ENCODE measurements at places on chromosomes 3 and 15.
A peak's percentile ranks its signal among the peaks of the same experiment; 100 is the strongest.

GRCh38 chr15:72205896-72206676 lies 8.5 kb upstream of the GRAMD2A start:
- no peak for DNase-seq

- DNase-seq = peak; percentile 18
These were observed 727.1 kb upstream of the NAALADL2 start for GRCh38 chr3:174132006-174132405.

GRCh38 chr3:119156868-119157267 lies 10.9 kb downstream of the TEX55 start:
- no peak for DNase-seq

GRCh38 chr3:60188803-60189202 lies 1062.4 kb downstream of the FHIT start:
- DNase-seq = peak; percentile 12

DNA sequence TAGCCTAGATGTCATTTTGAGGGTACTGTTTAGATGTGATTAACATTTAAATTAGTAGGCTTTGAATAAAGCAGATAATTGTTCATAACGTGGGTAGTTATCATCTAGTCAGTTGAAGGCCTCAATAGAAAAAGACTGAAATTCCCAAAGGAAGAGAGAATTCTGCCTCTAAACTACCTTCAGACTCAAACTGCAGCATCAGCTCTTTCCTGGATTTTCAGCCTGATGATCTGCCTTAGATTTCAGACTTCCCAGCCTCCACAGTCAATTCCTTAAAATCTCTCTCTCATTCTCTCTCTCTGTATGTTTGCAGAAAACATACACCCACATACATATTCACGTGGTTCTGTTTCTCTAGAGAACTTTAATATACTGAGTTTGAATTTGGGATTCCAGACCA lies 58.0 kb upstream of the MBNL1 start:
- no peak for DNase-seq

DNA sequence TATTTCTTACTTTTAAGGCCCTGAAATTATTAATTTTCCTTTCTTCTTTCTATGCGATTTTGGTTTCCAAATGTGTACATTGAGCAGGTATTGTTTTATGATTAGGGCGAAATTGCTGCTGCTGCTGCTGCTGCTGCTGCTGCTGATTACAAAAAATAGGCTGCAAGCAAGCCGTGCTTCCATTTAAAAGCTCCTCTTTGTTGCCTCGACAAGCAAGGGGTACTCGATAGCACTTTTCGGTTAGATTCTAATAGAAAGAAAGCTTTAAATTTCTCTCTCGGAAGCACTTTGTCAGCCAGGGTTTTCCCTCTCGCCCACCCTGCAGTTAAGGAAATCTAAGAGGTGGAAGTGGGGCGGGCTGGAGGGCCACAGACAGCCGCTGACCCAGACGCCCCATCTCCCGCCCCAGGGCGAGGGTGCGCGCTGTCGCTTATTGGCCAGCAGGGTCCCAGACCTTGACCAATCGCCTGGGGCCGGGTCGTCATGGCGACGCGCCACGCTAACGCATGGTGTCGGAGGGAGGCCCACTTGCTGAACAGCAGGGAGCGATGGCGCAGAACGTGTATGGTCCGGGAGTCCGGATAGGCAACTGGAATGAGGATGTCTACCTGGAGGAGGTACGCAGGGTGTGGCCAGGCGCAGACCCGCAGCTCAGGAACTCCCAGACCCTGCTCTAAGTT lies at the start of gene CFAP161:
CFAP161 (plus strand) TSS at position 489 of the 680 bp plus-strand sequence; CDS start at position 549, 60 bp downstream.
- DNase-seq = peak; percentile 70

DNA sequence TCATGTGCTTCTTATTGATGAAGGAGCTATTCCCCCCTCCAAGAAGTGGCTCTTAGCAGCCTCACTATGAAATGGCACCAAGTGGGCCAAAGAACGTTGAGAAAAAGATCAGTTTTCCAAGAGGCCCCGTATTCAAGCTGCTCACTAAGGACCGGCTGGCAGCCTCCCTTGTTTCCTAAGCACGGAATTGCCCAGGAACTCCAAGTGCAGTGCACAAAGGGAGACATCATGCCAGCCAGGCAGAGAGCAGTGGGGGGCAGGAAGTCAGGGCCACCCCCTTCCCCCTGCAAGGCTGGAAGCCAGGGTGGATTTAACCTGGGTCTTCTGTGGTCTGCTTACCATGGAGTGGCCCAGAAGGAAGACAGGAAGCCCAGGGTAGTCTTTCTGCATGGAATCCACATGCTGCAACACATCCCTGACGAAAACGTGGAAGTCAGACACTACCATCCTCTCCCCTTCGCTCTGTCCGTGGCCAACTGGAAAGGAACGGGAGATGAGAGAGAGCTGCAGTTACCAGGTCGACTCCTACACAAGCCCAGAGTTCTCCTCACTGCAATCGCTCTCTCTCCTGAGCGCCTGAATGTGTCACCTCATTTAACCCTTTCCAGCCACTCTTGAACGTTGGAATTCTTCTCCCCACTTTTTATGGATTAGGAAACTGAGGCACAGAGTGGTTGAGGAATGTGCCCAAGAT lies 49.5 kb downstream of the ABTB1 start:
- no peak for DNase-seq

DNA sequence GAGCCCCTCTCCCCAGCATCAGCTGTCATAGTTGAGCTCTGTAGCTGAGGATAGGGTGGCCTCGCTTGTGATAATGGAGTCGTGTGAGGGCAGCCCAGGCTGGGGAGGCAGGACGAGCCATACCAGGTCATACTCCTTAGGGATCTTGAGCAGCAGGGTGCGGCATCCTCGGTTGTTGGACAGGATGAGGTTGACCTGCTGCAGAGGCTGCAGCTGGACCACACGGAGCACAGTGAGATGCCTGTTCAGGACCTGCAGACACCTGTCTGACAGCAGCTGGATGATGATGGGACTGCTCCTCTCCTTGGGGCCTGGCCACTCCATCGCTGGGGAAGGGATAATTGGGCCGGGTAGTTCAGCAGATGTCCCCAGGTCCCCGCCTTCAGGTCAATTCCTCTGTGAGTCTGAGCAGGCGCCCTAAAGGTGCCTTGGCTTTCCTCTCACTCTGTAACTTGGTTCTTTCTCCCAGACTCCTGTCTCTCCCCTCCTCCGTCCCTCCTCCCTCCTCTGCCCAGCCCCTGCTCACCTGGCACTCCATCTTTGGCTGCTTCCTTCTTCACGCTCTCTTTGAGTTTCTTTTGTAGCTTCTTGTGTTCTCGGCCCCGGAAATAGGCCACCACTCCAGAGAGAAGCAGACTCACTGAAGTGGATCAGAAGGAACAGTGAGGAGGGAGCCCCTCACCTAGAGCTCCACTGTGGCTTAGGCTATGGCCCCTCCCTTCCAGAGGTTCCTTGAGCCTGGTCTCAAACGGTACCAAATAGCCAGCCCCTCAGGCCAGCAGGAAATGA lies 7.8 kb downstream of the DUOX2 start:
- no peak for DNase-seq

- peak; percentile 18 for DNase-seq
These were observed 73.8 kb downstream of the MINAR1 start for GRCh38 chr15:79505956-79506355.

GRCh38 chr3:118556983-118557382 lies 477.7 kb downstream of the IGSF11 start:
- no peak for DNase-seq

- no peak for DNase-seq
These were observed 12.4 kb downstream of the CCR4 start for GRCh38 chr3:32963871-32964270.

DNA sequence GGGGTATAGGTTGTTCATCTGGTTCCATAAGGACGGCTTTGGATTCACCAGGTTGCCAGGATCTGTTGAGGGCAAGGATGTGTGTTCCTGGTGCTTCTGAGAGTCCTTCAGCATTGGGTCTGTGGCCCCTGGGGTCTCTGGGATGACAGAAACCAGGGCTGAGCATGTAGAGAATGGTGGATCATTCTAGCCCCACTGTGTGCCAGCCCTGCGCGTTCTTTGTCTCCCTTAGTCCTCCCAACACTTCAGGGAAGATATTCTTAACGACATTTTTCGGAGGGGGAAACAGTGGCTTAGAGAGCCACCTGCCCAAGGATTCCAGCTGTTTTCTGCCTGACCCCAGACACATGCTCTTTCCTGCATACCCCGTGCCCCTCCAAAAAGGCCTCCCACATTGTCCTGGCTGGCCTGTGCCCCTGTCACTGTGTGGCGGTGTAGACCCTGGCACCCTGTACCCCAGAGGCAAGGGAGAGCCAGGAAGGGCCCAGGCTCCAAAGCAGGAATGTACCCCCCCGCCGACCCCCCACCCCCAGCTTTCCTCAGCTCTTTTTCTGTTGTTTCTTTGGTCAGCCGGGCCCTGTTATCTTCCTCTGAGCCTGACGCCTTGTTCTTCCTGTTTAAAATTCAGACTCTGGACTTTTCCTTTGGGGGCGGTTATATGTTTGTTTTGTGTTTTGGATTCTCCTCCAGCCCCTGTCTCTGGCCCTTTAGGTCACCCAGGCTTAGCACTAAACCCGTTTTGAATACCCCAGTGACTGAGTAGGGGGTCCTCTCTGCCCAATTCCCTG lies 57.8 kb upstream of the SMAD6 start:
- no peak for DNase-seq

GRCh38 chr3:132228923-132229322 lies 88.3 kb upstream of the ACP3 start:
- DNase-seq = peak; percentile 20

DNA sequence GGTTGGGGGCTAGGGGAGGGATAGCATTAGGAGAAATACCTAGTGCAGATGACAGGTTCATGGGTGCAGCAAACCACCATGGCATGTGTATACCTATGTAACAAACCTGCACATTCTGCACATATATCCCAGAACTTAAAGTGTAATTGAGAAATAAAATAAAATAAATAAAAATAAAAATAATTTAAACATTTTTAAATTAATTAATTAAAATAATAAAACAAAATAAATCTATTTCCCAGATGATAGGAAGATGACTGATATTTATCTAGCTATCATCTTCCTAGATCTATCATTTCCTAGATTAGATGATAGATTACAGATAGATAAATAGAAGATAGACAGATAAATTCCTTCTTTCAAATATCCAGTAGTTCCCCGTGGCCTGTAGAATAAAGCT lies 137.3 kb downstream of the OCA2 start:
- no peak for DNase-seq

DNA sequence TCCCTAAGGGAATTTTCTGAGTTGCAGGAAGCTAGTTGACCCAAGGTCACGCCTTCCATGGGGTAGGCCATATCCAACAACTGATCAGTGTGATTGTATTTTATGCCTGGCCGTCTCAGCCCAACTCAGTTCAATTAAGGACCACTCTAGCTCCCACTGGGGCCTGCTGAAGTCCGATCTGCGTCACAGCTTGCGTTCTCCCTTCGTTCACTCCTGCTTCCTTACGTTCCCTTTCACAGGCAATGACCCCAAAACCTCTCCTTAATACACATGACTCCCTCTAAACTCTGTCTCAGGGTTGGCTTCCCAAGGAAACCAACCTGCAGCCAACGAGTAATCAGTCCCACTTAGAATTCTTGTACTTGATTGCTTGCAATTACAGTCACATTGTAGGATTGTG lies 428.0 kb downstream of the RBMS3 start:
- no peak for DNase-seq

- peak; percentile 64 for DNase-seq
These were observed 299.8 kb upstream of the EPHA3 start for GRCh38 chr3:88807491-88808105.

DNA sequence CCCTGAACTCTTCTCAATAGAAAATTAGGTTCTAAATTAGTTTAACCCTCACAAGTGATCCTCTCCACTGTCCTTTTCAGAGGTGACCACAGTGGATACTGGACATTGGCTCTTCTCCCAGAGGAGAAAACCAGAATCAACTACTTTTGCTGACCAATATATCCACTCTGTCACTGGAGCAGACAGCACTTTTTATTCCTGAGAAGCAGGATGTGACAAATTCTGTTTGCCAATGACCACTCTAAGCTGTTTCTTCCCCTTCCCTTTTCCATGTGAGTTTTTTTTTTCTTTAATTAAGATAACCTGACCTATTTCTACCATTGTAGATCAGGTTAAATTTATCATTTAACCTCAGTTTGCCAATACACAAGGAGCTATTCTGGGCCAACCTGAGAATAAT lies 79.7 kb upstream of the ZNF280D start:
- DNase-seq = no peak

DNA sequence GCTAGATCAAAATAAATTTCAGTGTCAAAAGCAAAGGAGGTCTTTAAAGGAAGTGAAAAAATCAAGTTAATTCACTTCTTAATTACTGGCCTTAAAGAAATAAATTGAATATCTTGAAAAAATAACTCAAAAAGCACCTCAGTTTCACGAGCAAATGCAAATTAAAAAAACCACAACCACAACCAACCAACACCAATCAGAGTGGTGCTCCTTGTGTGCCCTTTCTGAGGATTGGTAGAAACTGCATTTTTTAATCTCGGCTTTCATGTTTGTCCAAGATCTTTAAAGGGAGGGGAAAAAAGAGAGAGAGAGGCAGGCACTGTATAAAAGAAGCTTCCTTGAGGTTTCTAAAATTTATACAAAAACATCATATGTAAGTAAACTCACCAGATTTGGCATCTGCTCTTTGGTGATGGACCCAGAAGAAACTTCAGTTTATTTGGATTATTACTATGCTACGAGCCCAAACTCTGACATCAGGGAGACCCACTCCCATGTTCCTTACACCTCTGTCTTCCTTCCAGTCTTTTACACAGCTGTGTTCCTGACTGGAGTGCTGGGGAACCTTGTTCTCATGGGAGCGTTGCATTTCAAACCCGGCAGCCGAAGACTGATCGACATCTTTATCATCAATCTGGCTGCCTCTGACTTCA lies at the start of gene GPR15:
GPR15 (plus strand) TSS at position 357 of the 653 bp plus-strand sequence; CDS start at position 413, 56 bp downstream.
- DNase-seq = no peak

DNA sequence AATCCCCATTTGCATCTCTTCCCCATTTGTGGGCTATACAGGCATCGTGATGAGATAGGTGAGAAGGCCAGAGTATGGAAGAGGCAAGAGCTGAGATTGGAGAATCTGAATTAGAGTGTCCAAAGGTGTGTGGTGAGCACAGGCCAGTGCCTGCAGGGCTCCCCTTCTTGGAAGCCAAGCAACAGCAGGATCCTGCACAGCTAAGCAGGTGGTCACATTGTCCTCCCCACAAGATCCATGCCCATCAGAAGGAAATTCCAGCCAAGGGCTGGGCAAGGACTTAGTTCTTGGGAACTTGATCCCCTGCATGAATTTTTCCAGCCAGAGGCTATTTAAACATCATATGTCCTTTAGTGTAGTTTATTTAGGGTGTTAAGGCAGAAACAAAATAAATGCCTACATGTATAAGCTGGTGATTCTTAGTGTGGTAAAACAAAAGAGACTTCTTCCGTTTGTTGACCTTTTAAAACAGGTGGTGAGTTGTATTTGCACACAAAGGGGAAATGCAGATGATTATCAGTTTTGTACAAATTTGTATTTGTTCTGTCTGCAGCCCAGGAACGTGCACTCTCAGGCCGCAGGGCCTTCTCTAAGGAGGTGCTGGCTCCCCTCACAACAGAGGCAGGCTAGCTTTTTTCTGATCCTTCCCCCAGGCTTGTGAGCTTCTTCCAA lies 110.2 kb downstream of the PLCL2 start:
- no peak for DNase-seq

DNA sequence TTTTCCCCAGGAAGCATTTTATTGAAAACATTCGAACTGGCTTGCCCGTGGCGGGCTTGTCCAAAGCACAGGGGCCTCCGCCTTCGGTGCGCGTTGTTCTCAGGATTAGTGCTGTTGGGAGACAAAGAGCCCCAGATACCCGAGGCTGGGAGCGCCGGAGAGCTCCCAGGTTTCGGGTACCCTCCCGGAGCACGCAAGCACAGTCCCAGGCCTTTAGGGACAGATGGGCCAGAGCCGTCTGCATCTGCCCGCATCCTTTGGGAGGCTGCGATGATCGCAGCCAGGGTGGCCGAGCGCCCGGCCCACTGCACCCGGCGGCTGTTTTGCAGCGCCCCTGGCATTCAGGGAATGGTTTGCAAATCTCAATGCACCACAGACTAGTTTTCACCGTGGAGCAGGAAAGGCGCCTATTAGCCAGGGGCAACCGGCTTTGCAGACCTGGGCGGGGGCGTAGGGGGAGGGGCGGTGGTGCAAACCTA lies 5.0 kb upstream of the FEZF2 start:
- no peak for DNase-seq
